Stimulated activated CD4-positive, alpha-beta T cell treated with anti-CD3 and anti-CD28 coated beads, Interleukin-2, amount 100 ng/mL, for 4 hours (primary cell): ENCODE measurements at places on chromosomes 2 and 18.

GRCh38 chr2:234968631-234969305 is 17.0 kb downstream of the SH3BP4 start:
- no peak for DNase-seq

- DNase-seq, result no peak
These were observed 499 bp upstream of the LMAN1 start for GRCh38 chr18:59359576-59359952.

GRCh38 chr18:11146238-11146946 is 3.0 kb downstream of the PIEZO2 start:
- no peak for DNase-seq

- DNase-seq, result no peak
These were observed 115.3 kb upstream of the STON1 start for GRCh38 chr2:48414640-48414979.

DNA sequence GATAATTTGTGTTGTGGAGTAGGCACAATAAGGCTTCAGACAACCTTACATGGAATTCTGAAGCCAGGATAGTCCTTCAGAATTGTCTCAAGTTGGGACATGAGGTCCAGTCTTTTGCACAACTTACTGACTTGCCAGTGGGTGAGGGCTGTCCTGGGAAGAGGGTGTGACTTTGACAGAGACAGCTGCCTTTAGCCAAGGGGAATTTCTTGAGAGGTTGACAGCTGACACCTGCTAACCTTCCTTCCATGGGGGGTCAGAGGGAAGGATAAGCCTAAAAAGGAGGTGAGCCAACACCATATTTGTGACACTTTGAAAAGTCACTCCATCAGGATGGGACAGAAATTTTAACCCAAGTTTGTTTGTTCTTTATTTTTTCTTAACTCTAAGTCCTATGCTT is 907.8 kb upstream of the CRIM1 start:
- no peak for DNase-seq

DNA sequence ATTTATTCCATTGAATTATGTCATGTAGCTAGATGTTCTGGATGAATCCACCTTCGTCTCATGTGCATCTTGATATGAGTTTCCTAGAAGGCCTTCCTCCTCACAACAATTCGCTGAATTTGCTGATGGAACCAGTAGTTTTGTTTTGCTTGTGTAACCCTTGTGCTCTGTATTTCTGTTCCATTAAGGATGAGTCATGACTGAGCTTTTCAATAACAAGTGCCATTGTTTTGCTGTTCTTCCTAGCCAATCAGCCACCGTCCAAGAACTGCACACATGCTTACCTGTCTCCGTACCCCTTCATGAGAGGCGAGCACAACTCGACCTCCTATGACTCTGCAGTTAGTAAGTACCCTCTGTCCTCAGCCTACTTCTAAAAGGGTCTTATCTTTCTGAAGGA is 2.3 kb downstream of the TMEM182 start:
- DNase-seq, result no peak
